ENCODE measurements at places on chromosomes 3 and 15. TPM values are rescaled to one million over a fixed set of nuclear protein-coding genes. Genes with fewer than 3 reads are reported as not detected.
A peak's percentile ranks its signal among the peaks of the same experiment; 100 is the strongest.

Gene MAP6D1
- total RNA-seq: 1.0 TPM

Gene FOXB1
- total RNA-seq: not detected

Gene RTP1
- total RNA-seq: 0.29 TPM

Gene SPSB4
- total RNA-seq: 1.9 TPM

Gene ARNT2
- 5.3 TPM for total RNA-seq

Gene LRTM1
- total RNA-seq: not detected

Gene RBPMS2
- 0.48 TPM for total RNA-seq

Gene MUC4
- total RNA-seq: not detected

Gene TNNC1
- 1.3 TPM for total RNA-seq

Gene NPAP1
- not detected for total RNA-seq

Gene PPP2R3A
- total RNA-seq: 7.5 TPM

Gene FBXL2
- 3.0 TPM for total RNA-seq

Gene PRTG
- 2.1 TPM for total RNA-seq

DNA sequence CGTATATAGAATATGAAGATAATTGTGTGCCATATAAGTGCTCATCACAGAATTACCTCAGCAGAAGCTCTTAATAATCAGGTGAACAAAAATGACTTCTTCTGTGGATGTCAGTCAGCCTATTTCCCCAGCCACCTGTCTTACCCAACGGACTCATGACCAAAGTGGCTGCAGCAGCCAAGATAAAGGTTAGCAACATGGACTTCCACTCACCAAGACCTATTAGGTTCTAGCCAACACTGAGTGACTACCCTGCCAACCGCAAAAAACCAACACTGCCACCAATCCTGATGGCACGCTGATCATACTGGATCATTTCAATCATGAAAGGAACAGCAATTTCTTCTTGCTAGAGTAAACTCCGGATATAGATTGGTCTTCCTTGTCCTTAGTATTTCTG is 12.1 kb downstream of the SEC11A start:
- DNase-seq: no peak

DNA sequence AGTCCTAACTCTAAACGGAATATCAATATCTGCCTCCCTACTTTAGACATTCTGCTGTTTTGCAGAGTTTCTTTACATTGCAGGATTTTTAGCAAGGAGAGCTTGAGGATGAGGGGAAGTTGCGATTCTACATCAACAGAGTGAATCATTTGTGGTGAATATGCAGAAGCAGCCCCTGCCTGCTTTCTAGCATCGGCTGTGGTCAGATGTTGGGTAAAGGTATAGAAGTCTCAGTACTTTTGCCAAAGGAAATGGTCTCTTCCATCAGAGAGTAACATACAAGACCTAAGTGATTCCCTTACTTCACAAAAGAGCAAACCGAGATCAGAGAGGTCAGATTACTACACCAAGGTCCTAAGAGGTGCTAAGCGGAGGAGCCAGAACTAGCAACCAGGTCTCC is 15.2 kb downstream of the ST3GAL6 start:
- peak; percentile 11 for DNase-seq

DNA sequence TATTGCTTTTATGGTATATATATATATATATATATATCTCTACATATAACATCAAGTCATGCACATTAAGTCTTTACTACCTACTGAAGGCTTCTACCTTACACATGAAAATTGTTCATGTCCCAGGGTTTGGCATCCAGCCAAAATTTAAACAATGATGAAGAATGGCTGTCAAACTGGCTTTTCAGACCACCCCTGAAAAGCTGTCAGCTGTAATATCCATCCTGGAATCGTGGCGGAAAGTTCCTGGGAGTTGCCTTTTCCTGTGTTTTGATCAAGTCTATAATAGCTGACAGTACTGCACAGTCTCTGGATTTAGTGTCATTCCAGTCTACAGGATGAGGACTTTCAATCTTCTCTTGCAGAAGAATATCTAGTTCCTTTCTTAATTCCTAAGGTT is 48.3 kb downstream of the DHX36 start:
- no peak for DNase-seq

- DNase-seq: no peak
These were observed 501 bp downstream of the NDN start for GRCh38 chr15:23686466-23687142.

DNA sequence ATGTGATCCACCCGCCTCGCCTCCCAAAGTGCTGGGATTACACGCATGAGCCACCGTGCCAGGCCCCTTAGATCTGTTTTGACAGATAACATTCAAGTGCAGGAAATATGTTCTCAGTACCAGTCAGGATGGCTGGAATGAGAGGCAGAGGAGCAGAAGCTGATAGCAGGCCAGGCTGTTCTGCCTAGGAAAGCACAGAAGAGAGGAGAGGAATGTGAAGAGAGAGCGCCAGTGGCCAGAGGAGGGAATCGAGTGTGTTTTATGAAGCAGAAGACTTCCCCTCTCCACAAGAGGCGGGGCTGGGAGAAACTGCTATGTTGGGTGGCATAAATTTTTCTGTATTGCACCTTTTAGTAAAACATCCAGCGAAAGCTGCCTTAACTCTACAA is 32.0 kb upstream of the RYK start:
- no peak for DNase-seq

GRCh38 chr15:80898040-80898439 is 91.6 kb downstream of the MESD start:
- no peak for DNase-seq

GRCh38 chr3:188853856-188854771 is 317.7 kb upstream of the TPRG1 start:
- no peak for DNase-seq

GRCh38 chr15:79834495-79834894 is 62.3 kb downstream of the MTHFS start:
- no peak for DNase-seq

- no peak for DNase-seq
These were observed 11.8 kb downstream of the LZTFL1 start for GRCh38 chr3:45830121-45830520.

DNA sequence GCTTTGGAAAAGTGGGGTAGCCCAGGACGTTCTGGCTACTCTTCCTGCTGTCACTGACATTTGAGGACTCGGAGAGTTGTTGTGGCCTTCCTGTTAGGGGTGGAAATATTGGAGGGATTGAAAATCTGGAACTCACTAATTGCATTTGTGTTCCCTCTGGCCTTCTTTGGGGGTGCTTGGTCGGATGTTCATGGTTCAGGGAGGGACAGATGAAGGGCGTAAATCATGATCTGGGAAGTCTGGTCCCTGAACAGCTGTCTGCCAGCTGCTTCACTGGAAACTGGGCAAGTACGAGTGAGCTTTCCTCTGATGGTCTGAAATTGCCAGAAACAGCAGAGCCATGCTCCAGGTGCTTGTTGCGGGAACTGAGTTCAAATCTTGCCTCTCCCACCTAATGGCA is 327.8 kb upstream of the C2CD4B start:
- no peak for DNase-seq

GRCh38 chr3:79378064-79378463 is 389.7 kb downstream of the ROBO1 start:
- DNase-seq: no peak

GRCh38 chr3:2568929-2569328 is 470.3 kb downstream of the CNTN4 start:
- no peak for DNase-seq

DNA sequence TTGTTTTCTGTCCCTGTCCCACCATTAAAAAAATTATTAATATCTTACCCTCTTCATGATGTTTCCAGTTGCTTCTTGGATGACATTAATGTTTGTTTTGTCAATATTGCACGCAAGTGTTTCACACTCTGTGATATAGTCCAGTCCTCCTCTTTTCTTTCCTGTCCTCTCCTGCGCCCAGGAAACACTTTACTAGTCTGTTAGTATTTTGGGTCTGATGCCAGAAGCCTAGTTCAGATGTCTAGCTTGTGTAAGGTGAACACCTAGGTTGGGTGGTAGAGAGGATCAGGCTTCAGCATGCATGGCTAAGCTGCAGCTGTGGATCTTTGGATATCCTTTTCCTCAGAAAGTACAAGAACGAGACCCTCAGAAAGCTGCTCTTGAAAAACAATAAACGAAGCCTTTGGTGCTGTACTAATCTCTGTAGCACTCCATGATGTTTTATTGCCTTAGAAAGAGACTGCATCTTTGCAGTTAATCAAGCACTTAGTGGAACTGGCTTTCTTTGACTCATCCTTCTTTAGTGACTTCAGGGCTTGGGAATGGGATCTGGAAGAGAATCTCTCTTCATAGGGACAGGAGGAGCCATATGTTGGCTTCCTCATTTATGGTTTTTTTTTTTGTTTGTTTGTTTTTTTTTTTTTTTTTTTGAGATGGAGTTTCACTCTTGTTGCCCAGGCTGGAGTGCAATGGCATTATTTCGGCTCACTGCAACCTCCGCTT is 253.4 kb downstream of the LPP start:
- DNase-seq: no peak

DNA sequence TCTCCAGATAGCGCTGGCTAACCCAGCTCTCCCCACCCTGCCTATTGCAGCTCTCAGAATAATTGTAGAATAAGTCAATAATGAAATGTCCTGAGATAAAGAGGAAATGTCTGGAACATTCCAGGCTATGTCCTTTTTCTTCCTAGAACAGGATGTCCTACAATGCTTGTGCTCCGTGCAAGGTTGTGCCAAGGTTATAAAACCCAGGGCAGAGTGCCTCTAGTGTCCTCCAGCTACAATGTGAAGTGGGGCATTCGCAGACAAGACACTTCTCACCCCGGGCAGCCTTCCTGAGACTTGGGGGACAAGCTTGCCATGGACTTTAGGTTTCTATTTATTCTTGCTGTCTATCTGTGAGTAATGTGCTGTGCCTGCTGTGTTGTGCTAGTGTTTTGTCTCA is 900.6 kb downstream of the TUSC7 start:
- DNase-seq: no peak

GRCh38 chr3:126971891-126972351 is 11.0 kb upstream of the PLXNA1 start:
- DNase-seq: no peak

GRCh38 chr3:47890828-47891612 is 88.1 kb downstream of the DHX30 start:
- DNase-seq: no peak

Measured in H4 (cell line).